Stimulated activated CD8-positive, alpha-beta memory T cell treated with anti-CD3 and anti-CD28 coated beads, Interleukin-7, amount 100 ng/mL, for 1 hour (primary cell): ENCODE measurements at places on chromosomes 6 and 20.

DNA sequence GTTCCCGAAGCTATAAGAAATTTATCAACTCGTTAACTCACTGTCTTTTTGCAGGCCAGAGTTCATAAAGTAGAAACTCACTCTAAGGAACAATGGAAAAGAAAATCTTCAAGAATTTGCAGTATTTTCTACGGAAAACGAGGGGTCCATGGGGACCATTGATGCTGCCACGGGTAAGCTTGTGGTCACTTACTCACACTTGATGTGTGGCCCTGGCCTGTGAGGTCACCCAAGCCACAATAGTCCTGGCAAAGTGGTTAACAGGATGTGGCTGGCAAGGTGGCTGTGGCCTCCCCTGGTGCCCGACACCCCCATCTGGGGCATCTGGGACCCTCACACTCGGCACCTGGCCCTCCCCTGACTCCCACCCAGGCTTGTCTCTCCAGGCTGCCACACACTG, 123.4 kb downstream of the C6orf118 start:
- DNase-seq, result no peak

- DNase-seq, result no peak
These were observed at the start of gene ETV7 for GRCh38 chr6:36387440-36388303. ETV7 (minus strand) TSS chr6:36387669; CDS start chr6:36387541, 128 bp downstream.

DNA sequence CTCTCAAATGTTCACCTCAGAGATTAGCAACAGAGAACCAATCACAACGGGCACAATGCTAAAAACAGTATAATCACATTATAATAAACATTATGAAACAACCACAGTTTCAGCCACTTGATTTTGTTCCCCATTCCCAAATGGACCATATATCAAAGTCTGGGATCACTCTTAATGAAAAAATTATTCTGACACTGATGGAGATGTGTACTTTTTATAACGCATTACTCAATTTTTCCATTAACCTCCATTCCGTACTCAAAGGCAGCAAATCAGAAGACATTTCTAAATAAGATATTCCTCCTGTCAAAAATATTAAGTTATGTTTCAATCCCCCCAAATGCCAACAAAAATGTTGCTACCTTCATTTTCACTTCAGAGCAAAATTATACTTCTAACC, 2.8 kb downstream of the CPNE1 start:
- no peak for DNase-seq

- DNase-seq, result no peak
These were observed 218.8 kb upstream of the FLRT3 start for GRCh38 chr20:14556206-14556605.

DNA sequence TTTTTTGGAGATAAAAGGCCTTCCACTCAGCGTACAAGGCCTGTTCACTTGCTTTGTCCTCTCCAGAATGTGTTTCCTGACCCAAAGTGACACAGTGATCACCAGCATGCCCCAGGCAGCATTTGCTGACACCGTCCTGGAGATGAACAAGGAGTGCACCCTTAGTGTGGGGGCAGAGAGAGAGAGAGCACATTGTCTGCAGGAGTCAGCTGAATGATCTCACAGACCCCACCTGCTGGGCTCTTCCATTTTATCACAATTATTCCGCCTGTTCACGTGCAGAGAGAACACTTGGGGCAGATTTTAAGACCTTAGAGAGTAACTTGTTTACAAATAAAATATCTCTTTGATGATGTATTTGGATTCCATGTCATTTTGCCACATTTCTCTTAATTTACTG, 22.4 kb upstream of the MAS1L start:
- no peak for DNase-seq

GRCh38 chr6:53335224-53335994, 13.3 kb downstream of the ELOVL5 start:
- no peak for DNase-seq
